Endothelial cell of umbilical vein (primary cell): ENCODE measurements at places on chromosomes 5 and 9. TPM values are rescaled to one million over a fixed set of nuclear protein-coding genes. Genes with fewer than 3 reads are reported as not detected.

MAN1B1 gene
- 67.7 and 75.3 TPM in 2 replicates for total RNA-seq

DNA sequence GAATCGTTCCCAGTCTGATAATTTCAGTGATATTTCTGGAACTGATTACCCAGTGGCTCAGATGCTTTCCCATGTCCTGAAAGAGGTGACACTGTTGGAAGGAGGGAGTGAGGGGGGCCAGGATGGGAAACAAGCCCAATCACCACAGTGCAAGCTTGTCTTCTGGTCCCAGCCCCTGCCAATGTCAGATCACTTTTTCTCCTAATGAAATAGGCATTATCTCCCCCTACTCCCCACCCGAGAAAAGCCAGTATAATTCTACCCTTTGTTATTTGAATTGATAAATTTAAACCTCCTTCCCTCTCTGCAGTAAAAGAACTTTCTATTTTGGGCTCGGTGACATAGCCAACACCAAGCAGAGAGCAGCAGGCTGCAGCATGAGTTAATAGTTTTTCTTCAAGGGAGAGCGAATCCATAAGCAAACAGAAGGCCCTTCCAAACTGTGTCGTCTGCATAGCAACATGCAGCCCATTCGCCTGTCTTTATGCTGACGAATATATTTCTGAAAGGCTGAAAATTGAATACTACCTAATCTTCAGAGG, 14.6 kb upstream of the PPP2CA start:
- H3K27me3 ChIP-seq, result peaks cover 12% of the 10 kb centered on the region
- no peak overlapping the region for H3K27ac ChIP-seq

GRCh38 chr5:102991802-102992201, 128.1 kb downstream of the GIN1 start:
- H3K27me3 ChIP-seq, result no peaks in the 10 kb centered on the region
- no peaks in the 10 kb centered on the region for H3K36me3 ChIP-seq
- H3K27ac ChIP-seq, result no peak overlapping the region
- H3K4me3 ChIP-seq, result no peak overlapping the region
- H3K4me1 ChIP-seq, result no peaks in the 10 kb centered on the region

GRCh38 chr9:20623021-20623747, 885 bp upstream of the MLLT3 start:
- peak overlapping the region; percentile 43 for H3K4me3 ChIP-seq
- H3K36me3 ChIP-seq, result no peaks in the 10 kb centered on the region
- DNase-seq, result peak; percentile 30
- no peak overlapping the region for H3K27ac ChIP-seq

DNA sequence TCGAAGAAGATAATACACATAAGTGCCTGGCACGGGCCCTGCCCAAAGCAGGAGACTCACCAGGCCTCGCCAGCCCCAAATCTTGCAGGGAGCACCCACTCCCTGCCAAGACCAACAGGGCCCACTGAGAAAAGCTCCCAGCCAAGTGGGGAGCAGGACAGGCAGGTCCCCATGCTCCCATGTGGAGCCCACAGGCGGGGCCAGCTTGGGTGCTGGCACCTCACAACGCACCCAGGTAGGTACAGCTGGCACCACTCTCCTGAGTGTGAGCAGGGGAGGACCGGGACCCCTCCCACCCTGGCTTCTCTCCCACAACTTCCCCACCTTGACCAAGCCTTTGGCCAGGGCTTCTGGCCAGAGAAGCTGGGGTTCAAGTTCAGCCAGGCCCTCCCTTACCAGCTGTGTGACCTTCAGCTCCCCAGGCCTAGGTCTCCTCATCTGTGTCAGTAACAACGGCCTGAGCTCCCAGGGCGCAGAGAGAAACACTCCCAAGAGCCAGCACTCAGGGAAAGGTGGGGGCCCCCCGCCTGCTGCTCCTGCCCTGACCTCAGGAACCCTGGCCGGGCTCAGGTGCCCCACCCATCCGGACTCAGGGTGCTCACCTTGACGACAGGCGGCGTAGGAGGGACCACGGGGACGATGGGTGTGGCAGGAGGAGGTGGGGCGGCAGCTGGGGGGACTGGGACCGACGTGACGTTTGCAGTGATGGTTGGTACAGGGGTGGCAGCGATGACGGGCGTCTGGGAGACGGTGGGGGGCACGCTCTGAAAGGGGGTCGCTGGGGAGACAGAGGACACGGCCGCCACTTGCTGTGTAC, 17.8 kb downstream of the BRD3 start:
- no peak for DNase-seq
- H3K27ac ChIP-seq, result no peak overlapping the region

DNA sequence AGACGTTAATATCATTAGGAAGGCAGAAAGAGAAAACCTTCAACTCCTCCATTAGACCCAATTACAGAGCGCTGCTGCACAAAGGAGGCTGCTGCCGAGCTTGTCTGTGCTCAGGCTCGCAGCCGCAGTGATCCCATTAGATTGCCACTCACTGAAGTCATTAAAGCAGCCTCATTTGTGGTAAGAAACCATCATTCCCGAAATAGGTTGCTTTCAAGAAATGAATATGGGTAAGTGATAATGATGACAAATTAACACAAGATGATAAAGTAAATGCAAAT, 137.2 kb downstream of the CAVIN4 start:
- H3K27me3 ChIP-seq, result no peaks in the 10 kb centered on the region
- H3K27ac ChIP-seq, result no peak overlapping the region
- H3K4me1 ChIP-seq, result no peaks in the 10 kb centered on the region
- no peak overlapping the region for H3K4me3 ChIP-seq
- DNase-seq, result no peak
